ENCODE measurements at places on chromosomes 16 and 17.

- DNase-seq, result no peak
These were observed 22.5 kb upstream of the DYNLL2 start for GRCh38 chr17:58060596-58061191.

- DNase-seq, result no peak
These were observed 84.2 kb downstream of the SOCS1 start for GRCh38 chr16:11171757-11172299.

- no peak for DNase-seq
These were observed 88.7 kb downstream of the BMERB1 start for GRCh38 chr16:15523092-15523541.

- peak; percentile 60 for DNase-seq
These were observed 14.7 kb upstream of the BCAR1 start for GRCh38 chr16:75265911-75266701.

DNA sequence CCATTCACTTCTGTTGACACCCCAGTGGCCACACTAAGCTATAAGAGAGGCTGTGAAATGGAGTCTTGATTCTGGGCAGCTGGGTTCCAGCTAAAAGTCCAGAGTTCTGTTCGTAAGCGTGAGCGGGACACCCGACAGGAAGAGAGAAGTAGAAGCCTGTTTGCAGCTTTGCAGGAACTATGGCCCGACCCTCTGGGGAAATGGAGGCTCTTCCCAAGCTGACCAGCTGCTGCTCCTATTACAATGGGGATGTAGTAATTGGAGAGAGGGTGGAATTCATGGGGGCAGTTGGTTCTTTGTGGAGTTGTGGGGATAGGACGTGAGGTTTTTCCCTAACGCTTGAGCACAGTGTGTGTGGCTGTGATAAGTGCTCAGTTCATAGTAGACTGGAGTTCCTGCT lies 28.4 kb downstream of the UBALD1 start:
- DNase-seq, result no peak

- no peak for DNase-seq
These were observed 42.5 kb downstream of the DNAH17 start for GRCh38 chr17:78534492-78535272.

DNA sequence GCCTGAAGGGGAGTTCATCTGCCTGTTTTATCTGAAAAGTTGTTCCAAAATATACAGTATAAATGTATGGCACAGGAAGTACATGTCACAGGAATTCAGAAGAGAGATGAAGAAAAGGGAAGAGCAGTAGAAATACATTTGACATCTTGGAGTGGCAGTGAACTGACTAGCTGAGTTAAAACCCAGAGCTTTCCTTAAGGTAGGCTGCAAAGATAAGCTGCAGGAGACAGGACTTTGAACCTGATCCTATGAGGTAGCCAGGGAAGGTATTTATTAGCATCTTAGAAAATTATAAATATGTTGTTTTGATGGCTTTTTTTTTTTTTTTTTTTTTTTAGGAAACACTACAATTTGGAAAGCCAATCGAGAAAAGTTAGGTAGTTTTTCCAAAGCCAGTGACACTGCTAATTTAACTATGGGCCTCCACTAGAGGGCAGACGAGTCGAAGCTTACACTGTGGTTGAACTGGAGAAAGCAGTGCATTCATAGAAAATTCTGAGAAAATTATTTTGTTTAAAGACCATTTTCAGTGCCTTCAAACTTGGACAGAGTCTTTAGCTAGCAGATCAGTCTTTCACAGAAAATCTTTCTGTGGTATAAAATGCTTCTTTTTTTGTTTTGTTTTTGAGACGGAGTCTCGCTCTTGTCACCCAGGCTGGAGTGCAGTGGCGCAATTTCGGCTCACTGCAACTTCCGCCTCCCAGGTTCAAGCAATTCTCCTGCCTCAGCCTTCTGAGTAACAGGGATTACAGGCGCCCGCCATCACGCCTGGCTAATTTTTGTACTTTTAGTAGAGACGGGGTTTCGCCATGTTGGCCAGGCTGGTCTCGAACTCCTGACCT lies 122.3 kb downstream of the SSH2 start:
- peak; percentile 77 for DNase-seq

Data from stimulated activated CD8-positive, alpha-beta memory T cell treated with anti-CD3 and anti-CD28 coated beads, Interleukin-4, amount 100 ng/mL, for 48 hours (primary cell).